ENCODE measurements at places on chromosomes 12 and 14. TPM values are rescaled to one million over a fixed set of nuclear protein-coding genes. Genes with fewer than 3 reads are reported as not detected.

KLRG1 gene
- total RNA-seq = 1.4 TPM

TSFM gene
- total RNA-seq = 62.4 TPM

MAGOHB gene
- 62.3 TPM for total RNA-seq

CMA1 gene
- total RNA-seq = not detected

DDX47 gene
- 49.6 TPM for total RNA-seq

GLI1 gene
- 3.7 TPM for total RNA-seq

KCNH5 gene
- total RNA-seq = 1.5 TPM

KIF5A gene
- 14.2 TPM for total RNA-seq

ANKS1B gene
- not detected for total RNA-seq

ETFBKMT gene
- 1.4 TPM for total RNA-seq

CPM gene
- total RNA-seq = 0.22 TPM

KLRC3 gene
- total RNA-seq = not detected

ADAM21 gene
- total RNA-seq = not detected

GRCh38 chr12:50120953-50121352 is 8.9 kb downstream of the COX14 start:
- DNase-seq = no peak
- H3K27ac ChIP-seq = no peak overlapping the region
- H3K4me1 ChIP-seq = no peaks in the 10 kb centered on the region
- no peaks in the 10 kb centered on the region for H3K27me3 ChIP-seq
- H3K36me3 ChIP-seq = peaks cover 44% of the 10 kb centered on the region

DNA sequence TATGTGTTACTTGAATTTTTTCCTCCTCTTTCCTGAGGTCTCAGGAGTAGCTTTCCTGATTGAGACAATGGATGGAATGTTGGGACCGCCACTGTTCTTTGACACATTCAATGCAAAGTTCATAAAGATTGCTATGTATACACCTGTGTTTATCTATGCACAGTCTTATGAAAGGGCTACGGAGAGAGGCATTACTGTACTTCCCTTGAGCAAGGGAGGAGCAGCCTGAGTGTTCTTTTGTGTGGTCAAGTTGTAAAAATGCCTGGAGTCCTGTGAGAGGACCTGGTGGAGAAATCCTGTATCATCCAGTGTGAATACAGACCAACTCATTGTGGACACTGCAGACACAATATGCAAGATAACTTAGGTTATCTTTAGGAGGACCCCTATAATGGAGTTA is 1.2 kb downstream of the SRGAP1 start:
- H3K27me3 ChIP-seq = peaks cover 25% of the 10 kb centered on the region
- H3K27ac ChIP-seq = no peak overlapping the region
- H3K36me3 ChIP-seq = no peaks in the 10 kb centered on the region
- no peak overlapping the region for H3K4me3 ChIP-seq

- DNase-seq = peak; percentile 75
- H3K27ac ChIP-seq = peak overlapping the region; percentile 64
- no peaks in the 10 kb centered on the region for H3K27me3 ChIP-seq
These were observed 61.1 kb downstream of the PITPNM2 start for GRCh38 chr12:123089631-123090353.

DNA sequence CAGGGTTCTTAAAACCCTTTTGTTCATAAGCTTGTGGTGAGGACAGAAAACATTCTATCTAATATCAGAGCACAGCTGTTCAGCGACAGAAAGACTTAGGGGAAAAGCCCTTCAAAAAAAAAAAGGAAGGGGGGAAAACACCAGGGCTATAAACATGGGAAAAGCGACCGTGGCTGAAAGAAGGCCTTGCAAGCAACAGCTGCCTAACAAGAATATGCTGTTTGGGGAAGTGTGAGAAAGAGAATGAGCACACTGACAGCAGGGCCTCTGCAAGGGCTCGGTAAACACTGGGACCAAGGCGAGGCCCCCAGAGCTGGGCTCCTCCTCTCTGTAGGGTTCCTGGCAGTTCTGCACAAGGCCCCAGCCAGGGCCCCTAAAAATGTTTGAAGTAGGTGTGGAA is 27.4 kb upstream of the CCND2 start:
- no peak overlapping the region for H3K27ac ChIP-seq
- no peaks in the 10 kb centered on the region for H3K4me1 ChIP-seq
- H3K36me3 ChIP-seq = no peaks in the 10 kb centered on the region
- H3K4me3 ChIP-seq = no peak overlapping the region

DNA sequence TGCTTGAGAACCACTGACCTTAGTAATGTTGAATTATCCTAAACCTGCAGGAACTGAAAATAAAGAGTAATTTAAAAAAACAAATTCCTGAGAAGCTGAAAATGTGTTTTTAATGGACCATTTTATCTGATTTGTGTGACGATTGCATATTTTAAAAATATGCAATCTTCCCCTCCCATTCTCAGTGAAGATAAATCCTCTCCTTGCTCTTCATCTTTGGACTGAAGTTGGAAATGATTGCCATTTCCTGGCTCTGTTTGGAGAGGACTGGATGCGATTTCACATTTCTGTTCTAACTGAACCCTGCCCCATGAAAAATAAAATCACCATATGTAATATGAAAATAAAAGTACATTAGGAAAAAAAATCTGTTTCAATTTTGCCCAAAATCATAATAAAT is 216.3 kb downstream of the SLC6A15 start:
- DNase-seq = no peak
- no peak overlapping the region for H3K27ac ChIP-seq
- no peak overlapping the region for H3K4me3 ChIP-seq
- no peaks in the 10 kb centered on the region for H3K27me3 ChIP-seq

GRCh38 chr14:90454041-90455000 is 57.5 kb downstream of the CALM1 start:
- H3K27ac ChIP-seq = no peak overlapping the region
- no peak overlapping the region for H3K4me3 ChIP-seq
- no peaks in the 10 kb centered on the region for H3K4me1 ChIP-seq

DNA sequence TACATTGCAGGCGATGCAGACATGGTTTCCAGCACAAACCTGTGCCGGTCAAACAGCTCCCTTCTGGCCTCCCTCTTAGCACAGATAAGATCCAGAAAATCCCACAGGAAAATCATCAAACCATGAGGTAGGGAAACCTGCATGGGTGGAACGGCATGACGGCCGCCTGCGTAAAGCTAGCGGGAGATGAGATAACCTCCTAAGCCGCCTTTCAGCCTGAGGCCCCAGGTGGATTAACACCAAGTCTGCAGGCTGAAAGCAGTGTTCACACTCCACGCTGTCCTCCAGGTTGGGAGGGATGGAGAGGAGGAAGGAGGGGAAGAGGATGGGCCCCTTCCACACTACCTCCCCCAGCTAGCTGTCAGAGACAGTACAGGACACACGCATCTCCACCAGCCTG is 63.8 kb downstream of the TSPAN11 start:
- H3K4me1 ChIP-seq = no peaks in the 10 kb centered on the region
- H3K4me3 ChIP-seq = no peak overlapping the region
- peaks cover 84% of the 10 kb centered on the region for H3K27me3 ChIP-seq

DNA sequence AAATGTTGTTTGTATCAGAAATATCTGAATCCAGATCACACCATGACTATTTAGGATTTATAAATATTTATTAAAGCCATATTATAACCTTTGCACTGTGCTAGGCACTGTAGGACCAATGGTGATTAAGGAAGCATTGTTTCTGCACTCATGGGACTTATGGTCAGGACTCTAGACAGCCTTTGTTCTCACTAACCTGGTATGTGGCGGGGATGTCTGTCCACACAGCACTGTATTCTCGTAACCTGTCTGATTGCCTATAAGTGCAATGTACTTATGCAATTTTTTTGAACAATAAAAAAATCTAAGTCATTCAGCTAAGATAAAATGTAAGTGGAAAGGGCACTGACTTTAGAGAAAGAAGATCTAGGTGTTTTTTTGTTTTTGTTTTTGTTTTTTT is 6.7 kb upstream of the SSPN start:
- no peak for DNase-seq
- H3K36me3 ChIP-seq = no peaks in the 10 kb centered on the region
- H3K4me1 ChIP-seq = no peaks in the 10 kb centered on the region

- H3K4me3 ChIP-seq = no peak overlapping the region
- H3K27ac ChIP-seq = no peak overlapping the region
- H3K36me3 ChIP-seq = no peaks in the 10 kb centered on the region
- no peaks in the 10 kb centered on the region for H3K27me3 ChIP-seq
- H3K4me1 ChIP-seq = peaks cover 43% of the 10 kb centered on the region
These were observed 26.9 kb downstream of the CRADD start for GRCh38 chr12:93704122-93704521.

- no peaks in the 10 kb centered on the region for H3K4me1 ChIP-seq
- no peak overlapping the region for H3K4me3 ChIP-seq
- H3K36me3 ChIP-seq = no peaks in the 10 kb centered on the region
- no peak overlapping the region for H3K27ac ChIP-seq
- H3K27me3 ChIP-seq = no peaks in the 10 kb centered on the region
- DNase-seq = no peak
These were observed 42.9 kb downstream of the FLRT2 start for GRCh38 chr14:85572845-85573244.

- H3K27ac ChIP-seq = no peak overlapping the region
- no peak overlapping the region for H3K4me3 ChIP-seq
These were observed 143.6 kb downstream of the RPAP3 start for GRCh38 chr12:47562201-47562600.

DNA sequence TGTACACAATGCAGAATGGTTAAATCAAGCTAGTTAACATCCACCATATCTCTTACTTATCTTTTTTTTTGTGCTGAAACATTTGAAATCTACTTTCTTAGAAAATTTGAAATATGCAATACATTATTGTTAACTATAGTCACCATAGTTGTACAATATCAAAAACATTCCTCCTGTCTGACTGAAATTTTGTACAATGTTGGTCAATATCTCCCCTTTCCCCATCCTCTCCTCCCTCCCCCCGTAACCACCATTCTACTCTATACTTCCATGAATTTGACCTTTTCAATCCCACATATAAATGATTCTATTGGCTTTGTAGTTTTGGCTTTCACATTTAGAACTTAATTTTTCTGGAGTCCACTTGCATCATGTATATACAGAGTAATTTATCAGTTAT is 63.5 kb upstream of the DCD start:
- H3K27me3 ChIP-seq = no peaks in the 10 kb centered on the region
- DNase-seq = no peak
- no peak overlapping the region for H3K27ac ChIP-seq
- H3K4me3 ChIP-seq = no peak overlapping the region
- H3K36me3 ChIP-seq = no peaks in the 10 kb centered on the region
- no peaks in the 10 kb centered on the region for H3K4me1 ChIP-seq

DNA sequence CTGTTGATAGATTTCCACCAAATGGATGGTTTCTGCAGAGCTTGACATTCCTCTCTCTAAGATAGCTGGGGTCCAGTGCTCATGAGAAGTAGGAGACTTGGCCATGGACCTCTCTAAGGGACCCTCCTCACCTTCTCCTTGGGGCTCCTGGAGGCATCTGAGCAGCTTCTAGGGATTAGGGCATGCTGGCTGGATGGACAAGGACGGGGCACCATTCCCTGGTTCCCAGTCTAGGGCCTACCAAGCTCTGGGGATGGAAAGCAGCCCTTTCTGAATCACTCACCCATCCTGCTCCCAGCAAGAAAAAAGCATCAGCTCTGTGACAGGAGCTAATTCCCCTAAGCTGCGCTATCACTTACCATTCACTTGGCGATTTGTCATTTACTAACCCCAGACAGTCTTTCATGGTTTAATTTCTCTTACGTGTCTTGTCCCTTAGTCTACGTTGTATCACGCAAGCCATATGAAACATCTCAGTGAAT is 39.5 kb downstream of the VWF start:
- no peaks in the 10 kb centered on the region for H3K4me1 ChIP-seq
- H3K36me3 ChIP-seq = no peaks in the 10 kb centered on the region
- no peak for DNase-seq
- H3K27me3 ChIP-seq = peaks cover 31% of the 10 kb centered on the region
- no peak overlapping the region for H3K27ac ChIP-seq

- H3K36me3 ChIP-seq = no peaks in the 10 kb centered on the region
- H3K4me3 ChIP-seq = no peak overlapping the region
- no peak for DNase-seq
- no peak overlapping the region for H3K27ac ChIP-seq
- H3K4me1 ChIP-seq = no peaks in the 10 kb centered on the region
These were observed 13.1 kb upstream of the METAP2 start for GRCh38 chr12:95460896-95461295.

DNA sequence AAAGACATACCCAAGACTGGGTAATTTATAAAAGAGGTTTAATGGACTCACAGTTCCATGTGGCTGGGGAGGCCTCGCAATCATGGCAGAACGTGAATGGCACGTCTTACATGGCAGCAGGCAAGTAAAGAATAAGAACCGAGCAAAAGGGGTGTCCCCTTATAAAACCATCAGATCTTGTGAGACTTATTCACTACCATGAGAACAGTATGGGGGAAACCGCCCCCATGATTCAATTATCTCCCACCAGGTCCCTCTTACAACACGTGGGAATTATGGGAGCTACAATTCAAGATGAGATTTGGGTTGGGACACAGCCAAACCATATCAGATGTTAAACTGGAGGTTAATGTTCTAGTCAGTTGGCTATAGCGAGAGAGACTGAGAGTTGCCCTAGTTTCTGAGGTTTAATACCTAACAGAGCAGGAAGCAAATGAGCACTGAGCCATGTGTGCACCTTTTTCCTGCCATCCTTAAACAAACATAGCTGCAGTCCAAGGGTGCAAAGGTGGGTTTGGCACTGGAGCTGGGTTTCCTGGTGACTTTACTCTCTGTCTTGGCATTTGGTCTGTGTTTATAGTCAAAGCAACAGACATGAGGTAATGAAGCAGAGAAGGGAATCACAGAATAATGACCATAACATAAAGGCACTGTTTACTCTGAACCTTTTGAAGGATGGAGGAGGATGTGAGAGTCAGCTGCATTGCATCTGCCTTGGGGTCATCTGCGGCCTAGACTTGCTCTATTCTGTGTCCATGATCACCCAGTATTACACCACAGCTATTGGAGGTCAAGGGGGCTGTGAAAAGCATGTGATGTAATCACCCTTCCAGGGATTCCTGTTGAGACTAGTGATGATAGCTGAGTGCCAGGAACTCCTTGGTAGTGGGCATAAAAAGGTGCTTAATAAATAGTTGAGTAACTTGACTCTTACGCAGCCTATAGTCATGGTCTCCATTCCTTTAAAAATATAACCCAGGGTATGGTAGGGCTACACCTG is 83.6 kb upstream of the USP44 start:
- no peaks in the 10 kb centered on the region for H3K4me1 ChIP-seq
- no peak overlapping the region for H3K4me3 ChIP-seq
- no peak for DNase-seq
- no peaks in the 10 kb centered on the region for H3K36me3 ChIP-seq
- H3K27ac ChIP-seq = no peak overlapping the region

DNA sequence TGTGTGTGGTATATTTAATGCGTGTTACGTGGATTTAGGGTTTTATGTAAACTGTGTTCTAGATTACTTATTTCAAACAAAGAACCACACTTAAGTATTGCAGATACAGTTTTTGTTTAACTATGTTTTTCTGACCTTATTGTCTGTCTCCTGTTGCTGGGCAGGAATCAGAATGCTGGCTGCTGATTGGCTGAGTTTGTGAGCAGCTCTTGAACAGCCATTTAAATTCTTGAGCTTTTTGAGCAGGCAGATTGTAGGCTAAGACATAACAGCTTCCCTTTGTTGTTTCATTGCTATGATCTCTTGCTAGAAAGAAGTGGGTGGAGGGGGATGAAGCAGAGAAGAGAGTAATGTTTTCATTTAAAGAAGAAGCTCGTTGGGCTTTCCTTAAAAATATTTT is 52.2 kb downstream of the ATF7IP start:
- peak; percentile 24 for DNase-seq
- no peaks in the 10 kb centered on the region for H3K4me1 ChIP-seq
- no peak overlapping the region for H3K4me3 ChIP-seq
- H3K36me3 ChIP-seq = 0 out of 3 replicates have a peak, but pooled peaks cover 4% of the 10 kb centered on the region
- no peak overlapping the region for H3K27ac ChIP-seq

GRCh38 chr12:76489737-76490136 is 69.8 kb downstream of the OSBPL8 start:
- no peaks in the 10 kb centered on the region for H3K4me1 ChIP-seq
- DNase-seq = no peak
- H3K4me3 ChIP-seq = no peak overlapping the region
- H3K36me3 ChIP-seq = peaks cover 11% of the 10 kb centered on the region
